ENCODE measurements at places on chromosomes 7 and 10. TPM values are rescaled to one million over a fixed set of nuclear protein-coding genes. Genes with fewer than 3 reads are reported as not detected.
A peak's percentile ranks its signal among the peaks of the same experiment; 100 is the strongest.

DNA sequence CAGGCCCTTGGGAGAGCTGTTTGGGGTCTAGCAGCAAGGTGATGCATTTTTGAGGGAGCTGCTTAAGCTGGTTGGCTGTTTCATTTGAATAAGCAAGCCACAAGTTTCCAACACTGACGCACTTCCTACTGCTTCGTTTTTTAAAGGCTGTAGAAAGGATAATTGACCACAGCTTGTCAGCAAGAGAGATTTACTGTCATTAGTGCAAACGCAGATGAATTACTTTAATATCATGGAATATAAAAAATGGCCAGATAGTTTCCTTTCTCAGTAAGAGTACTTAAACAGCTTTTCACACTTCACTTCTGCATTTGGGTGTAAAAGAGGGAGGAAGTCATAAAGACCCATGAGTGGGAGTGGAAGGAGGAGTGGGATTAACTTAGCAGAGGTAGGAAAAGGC is 61.5 kb downstream of the FZD1 start:
- no peak for DNase-seq
- no peak overlapping the region for H3K4me3 ChIP-seq
- no peaks in the 10 kb centered on the region for H3K27me3 ChIP-seq
- no peak overlapping the region for H3K27ac ChIP-seq

DNA sequence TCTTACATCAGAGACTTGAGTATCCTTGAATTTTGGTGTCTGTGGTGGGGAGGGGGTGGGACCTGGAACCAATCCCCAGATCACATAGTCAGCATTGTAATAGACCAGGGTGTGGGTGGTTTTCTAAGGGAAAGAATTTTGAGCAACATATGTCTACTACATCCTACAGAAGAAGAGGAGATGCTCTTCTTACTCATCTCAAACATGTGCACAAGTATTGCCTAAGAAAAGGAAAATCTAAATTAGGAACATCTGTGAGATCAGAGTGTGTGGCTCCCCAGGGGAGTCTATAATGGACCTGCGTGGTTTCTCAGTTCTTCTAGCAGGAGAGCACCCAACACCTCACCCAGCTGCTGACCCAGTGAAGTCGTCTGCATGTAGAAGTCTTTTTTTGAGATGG is 148.8 kb downstream of the CCDC3 start:
- H3K36me3 ChIP-seq: no peaks in the 10 kb centered on the region
- DNase-seq: no peak
- no peaks in the 10 kb centered on the region for H3K27me3 ChIP-seq
- peaks cover 6% of the 10 kb centered on the region for H3K4me1 ChIP-seq
- no peak overlapping the region for H3K4me3 ChIP-seq

GRCh38 chr7:133475655-133476054 is 222.8 kb downstream of the EXOC4 start:
- no peaks in the 10 kb centered on the region for H3K4me1 ChIP-seq
- no peaks in the 10 kb centered on the region for H3K27me3 ChIP-seq
- no peak overlapping the region for H3K4me3 ChIP-seq
- H3K27ac ChIP-seq: no peak overlapping the region

DNA sequence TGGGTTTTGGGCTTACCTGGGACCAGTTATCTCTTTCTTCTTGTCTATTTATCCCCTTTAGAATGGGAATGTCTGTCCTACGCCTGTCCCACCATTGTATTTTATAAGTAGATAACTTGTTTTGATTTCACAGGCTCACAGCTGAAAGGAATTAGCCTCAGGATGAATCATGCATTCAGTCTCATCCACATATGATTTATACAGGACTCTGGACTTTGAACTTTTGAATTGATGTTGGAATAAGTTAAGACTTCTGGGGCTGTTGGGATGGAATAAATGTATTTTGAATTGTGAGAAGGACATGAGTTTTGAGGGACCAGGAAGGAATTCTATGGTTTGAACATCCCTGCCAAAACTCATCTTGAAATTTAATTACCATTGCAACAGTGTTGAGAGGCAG is 112.6 kb downstream of the AMPH start:
- H3K27me3 ChIP-seq: no peaks in the 10 kb centered on the region
- H3K27ac ChIP-seq: no peak overlapping the region
- no peak overlapping the region for H3K4me3 ChIP-seq

DNA sequence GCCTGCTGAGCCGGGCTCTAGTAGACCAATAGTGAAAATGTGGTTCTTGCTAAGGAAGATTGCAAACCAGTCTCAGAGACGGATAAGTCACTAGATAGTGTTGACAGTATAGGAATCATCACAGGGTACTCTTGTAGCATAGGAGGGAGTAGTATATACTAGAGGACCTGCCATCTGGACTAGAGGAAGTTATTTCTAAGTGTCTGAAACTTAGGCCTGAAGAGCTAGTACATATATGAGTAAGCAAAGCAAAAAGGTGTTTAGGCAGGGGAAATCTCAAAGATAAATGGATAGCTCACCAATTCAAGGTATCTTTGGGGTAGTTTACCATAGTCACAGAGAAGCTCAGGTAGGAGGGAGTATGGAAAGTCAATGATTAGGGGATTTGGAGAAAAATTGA is 428.1 kb downstream of the CNTNAP2 start:
- no peaks in the 10 kb centered on the region for H3K36me3 ChIP-seq
- no peaks in the 10 kb centered on the region for H3K27me3 ChIP-seq
- H3K27ac ChIP-seq: no peak overlapping the region
- no peak for DNase-seq
- no peak overlapping the region for H3K4me3 ChIP-seq

GRCh38 chr7:38413784-38414183 is 140.3 kb upstream of the TARP start:
- no peaks in the 10 kb centered on the region for H3K4me1 ChIP-seq
- no peak for DNase-seq
- no peaks in the 10 kb centered on the region for H3K36me3 ChIP-seq

DNA sequence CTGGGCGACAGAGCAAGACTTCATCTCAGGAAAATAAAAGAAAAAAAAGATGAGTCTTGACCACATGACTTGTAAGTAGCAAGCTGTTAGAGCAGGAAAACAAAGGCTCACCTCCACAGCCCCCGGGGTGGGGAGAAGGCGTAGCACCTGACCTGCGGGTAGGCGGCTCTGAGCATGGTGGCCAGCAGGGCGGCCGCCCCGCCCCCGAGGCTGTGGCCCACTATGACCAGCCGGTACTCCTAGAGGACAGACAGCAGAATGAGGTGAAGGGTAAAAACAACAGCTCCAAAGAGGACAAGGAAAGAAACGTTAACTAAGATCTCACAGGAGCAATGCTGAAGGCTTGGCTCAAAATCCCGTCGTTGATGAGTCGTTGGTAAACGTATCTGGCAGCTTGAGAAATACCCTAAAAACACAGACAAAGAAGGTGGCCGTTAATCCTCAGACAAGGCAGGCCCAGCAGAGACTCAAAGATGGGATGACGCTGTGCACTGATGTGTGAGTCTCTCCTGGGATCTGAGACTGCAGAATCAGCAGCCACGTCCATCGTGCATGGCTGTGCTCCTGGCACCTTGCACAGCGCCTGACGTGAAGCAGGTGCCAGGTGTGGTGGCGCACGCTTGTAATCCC is 31.1 kb downstream of the DAGLB start:
- H3K36me3 ChIP-seq: peaks cover 20% of the 10 kb centered on the region
- H3K27ac ChIP-seq: no peak overlapping the region
- no peaks in the 10 kb centered on the region for H3K4me1 ChIP-seq
- H3K27me3 ChIP-seq: no peaks in the 10 kb centered on the region
- no peak overlapping the region for H3K4me3 ChIP-seq

- no peaks in the 10 kb centered on the region for H3K27me3 ChIP-seq
- DNase-seq: no peak
- no peak overlapping the region for H3K27ac ChIP-seq
- no peaks in the 10 kb centered on the region for H3K36me3 ChIP-seq
- no peak overlapping the region for H3K4me3 ChIP-seq
Observed at GRCh38 chr7:113321201-113321600, 202.8 kb upstream of the SMIM30 start.

GRCh38 chr7:101156277-101156676 is 2.0 kb downstream of the AP1S1 start:
- no peak overlapping the region for H3K4me3 ChIP-seq
- H3K27ac ChIP-seq: no peak overlapping the region
- H3K27me3 ChIP-seq: no peaks in the 10 kb centered on the region
- H3K36me3 ChIP-seq: peaks cover 22% of the 10 kb centered on the region
- DNase-seq: no peak

GRCh38 chr7:87144173-87144657 is 8.0 kb upstream of the DMTF1 start:
- no peak overlapping the region for H3K4me3 ChIP-seq
- H3K27ac ChIP-seq: no peak overlapping the region
- no peaks in the 10 kb centered on the region for H3K36me3 ChIP-seq
- DNase-seq: no peak

GRCh38 chr10:6124666-6125065 is 35.8 kb downstream of the RBM17 start:
- DNase-seq: no peak
- peaks cover 25% of the 10 kb centered on the region for H3K4me1 ChIP-seq
- H3K36me3 ChIP-seq: no peaks in the 10 kb centered on the region
- H3K27ac ChIP-seq: peak overlapping the region; percentile 46
- peak overlapping the region; percentile 54 for H3K4me3 ChIP-seq
- H3K27me3 ChIP-seq: no peaks in the 10 kb centered on the region

DNA sequence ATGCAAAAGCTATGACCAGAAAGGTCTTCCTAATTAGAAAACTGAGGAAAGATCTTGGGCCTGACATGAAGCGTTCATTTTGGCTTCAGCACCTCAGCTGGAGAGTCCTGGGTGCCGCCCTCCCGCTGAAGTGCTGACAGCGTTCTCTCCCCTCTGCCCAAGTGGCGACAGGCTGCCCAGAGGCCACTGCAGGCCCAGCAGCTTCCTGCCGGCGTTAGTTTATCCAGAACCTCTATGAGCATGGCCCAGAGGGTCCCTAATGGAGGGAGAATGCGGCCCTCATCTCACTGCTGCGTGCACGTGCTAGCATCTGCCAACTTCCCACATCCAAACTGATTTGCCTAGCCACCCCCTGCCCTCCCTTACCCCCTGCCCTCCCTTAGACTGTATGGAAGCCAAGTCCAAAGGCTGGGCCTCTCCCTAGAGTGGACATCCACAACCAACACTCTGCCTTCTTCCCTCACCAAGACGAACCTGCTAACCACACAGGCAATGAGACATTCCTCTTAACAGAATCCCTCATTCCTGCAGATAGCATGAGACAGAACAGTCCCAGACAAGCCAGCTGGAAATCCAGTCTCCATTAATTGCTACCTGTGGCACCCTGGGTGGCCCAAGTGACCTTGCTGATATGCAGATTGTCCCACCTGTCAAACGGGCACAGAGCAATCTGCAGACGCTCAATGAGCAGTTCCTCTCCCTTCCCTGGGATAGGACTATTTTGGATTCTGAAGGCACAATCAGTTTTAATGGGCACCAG is 108.4 kb downstream of the C10orf90 start:
- H3K36me3 ChIP-seq: no peaks in the 10 kb centered on the region
- no peak overlapping the region for H3K4me3 ChIP-seq
- no peaks in the 10 kb centered on the region for H3K27me3 ChIP-seq
- no peak for DNase-seq
- no peaks in the 10 kb centered on the region for H3K4me1 ChIP-seq
- H3K27ac ChIP-seq: no peak overlapping the region

GRCh38 chr10:21212348-21212747 is 313.1 kb downstream of the SKIDA1 start:
- no peaks in the 10 kb centered on the region for H3K4me1 ChIP-seq
- H3K36me3 ChIP-seq: no peaks in the 10 kb centered on the region
- H3K27me3 ChIP-seq: no peaks in the 10 kb centered on the region
- no peak overlapping the region for H3K27ac ChIP-seq

DNA sequence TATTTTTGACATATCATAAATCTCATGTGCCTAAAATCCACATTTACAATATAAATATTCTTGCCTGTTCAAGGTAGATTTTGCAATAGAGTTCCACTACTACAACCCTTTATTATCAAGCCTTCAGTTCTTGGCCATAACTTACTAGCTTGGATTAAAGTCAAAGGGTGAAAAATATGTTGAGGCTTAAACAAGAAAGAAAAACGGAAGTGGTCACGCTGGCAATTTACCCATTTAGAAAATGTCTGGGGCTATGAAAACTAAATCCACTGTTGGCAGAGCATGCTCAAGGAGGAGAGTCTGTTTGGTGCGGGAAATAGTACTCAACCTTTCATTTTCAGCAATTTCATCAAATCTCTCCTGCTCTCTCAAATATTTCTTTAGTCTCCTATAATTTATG is 209.8 kb upstream of the RHOBTB1 start:
- H3K27me3 ChIP-seq: no peaks in the 10 kb centered on the region
- DNase-seq: no peak
- H3K4me1 ChIP-seq: peaks cover 8% of the 10 kb centered on the region
- no peak overlapping the region for H3K27ac ChIP-seq
- H3K36me3 ChIP-seq: no peaks in the 10 kb centered on the region

DNA sequence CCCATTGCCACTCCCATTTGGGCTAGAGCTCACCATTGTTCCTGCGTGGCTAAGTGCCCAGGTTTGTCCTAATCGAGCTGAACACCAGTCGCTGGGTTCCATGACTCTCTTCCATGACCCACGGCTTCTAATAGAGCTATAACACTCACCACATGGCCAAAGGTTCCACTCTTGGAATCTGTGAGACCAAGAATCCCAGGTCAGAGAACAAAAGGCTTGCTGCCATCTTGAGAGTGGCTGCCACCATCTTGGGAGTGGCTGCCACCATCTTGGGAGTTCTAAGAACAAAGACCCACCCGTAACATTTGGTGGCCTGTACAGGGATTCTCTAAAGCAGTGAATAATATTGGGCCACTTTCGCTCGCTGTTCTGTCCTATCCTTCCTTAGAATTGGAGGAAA is 37.0 kb downstream of the AKR1B15 start:
- H3K27ac ChIP-seq: no peak overlapping the region
- H3K4me3 ChIP-seq: no peak overlapping the region
- no peaks in the 10 kb centered on the region for H3K36me3 ChIP-seq

- H3K27ac ChIP-seq: no peak overlapping the region
- no peaks in the 10 kb centered on the region for H3K4me1 ChIP-seq
- no peaks in the 10 kb centered on the region for H3K36me3 ChIP-seq
Observed at GRCh38 chr7:97145068-97145467, 27.6 kb downstream of the SDHAF3 start.

Gene SUN3
- total RNA-seq: not detected

Gene ZNF107
- 5.6 TPM for total RNA-seq

Gene CHST3
- total RNA-seq: 80.6 TPM

Gene GPR26
- total RNA-seq: not detected

Gene HHEX
- total RNA-seq: 10.9 TPM

Gene SLIT1
- total RNA-seq: 0.35 TPM

Gene ANKRD7
- 0.68 TPM for total RNA-seq

Gene TRA2A
- 55.0 TPM for total RNA-seq

Gene AKR1C8
- total RNA-seq: not detected

Gene FOXI2
- total RNA-seq: 0.78 TPM

Gene GHRHR
- not detected for total RNA-seq

Gene PON3
- total RNA-seq: not detected

Gene RBM48
- 9.5 TPM for total RNA-seq
